ENCODE measurements at places on chromosomes 12 and 14.

GRCh38 chr12:94795044-94795443 is 144.7 kb upstream of the TMCC3 start:
- DNase-seq = no peak

DNA sequence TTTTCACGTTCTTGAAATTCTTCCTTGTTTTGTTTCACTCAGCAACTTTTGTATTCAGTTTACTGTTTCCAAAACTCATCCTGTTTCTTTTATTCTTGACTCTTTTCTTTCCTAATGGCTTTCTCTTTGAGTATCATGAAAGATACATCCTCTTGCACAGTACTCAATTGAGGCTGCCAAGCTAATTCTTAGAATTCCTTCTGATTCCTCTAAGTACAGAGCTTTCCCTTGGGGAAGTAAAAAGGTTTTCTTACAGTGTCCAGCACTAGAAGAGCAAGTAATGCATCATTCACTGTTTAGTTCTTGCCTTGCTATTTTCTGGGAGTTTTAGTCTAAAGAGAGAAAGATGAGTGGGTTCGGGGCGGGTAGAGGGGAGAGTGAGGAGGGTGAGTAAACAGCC is 154.1 kb downstream of the NEDD1 start:
- no peak for DNase-seq

DNA sequence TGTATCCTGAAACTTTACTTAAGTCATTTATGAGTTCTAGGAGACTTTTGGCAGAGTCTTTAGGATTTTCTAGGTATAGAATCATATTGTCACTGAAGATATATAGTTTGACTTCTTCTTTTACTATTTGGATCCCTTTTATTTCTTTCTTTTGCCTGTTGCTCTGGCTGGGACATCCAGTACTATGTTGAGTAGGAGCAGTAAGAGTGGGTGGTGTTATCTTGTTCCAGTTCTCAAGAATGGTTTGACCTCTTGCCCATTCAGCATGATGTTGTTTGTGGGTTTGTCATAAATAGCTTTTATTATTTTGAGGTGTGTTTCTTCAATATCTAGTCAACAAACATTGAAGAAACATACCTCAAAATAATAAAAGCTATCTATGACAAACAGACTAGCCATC is 35.0 kb downstream of the LIN7A start:
- no peak for DNase-seq

DNA sequence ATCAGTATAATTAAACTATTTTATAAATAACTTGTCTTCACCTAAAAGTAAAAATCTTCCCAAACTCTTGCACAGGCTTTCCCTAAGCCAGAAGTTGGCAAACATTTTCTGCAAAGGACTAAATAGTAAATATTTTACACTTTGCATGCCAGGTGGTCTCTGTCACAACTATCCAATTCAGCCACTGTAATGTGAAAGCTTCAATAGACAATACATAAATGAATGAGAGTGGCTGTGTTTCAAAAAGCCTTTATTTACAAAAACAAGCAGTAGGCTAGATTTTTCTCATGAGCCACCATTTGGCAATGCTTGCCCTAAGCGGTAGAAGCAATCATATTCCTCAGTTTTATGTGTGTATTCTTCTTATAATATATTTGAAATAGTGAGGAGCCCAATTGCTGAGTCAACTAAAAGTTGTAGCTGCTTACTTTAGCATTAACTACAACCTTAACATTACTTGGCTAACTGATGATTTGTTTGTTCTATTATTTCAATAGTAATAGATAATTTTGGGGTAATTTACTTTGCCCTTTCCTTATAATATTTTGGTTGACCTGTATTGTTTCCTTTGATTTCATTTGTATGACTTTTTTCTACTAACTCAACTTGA is 236.0 kb upstream of the SYT1 start:
- DNase-seq = no peak

- DNase-seq = no peak
Measured at GRCh38 chr12:64999148-64999425, 122.0 kb downstream of the WIF1 start.

Measured in smooth muscle cell of the brain vasculature (primary cell).